ENCODE measurements at places on chromosomes 1 and 21.

DNA sequence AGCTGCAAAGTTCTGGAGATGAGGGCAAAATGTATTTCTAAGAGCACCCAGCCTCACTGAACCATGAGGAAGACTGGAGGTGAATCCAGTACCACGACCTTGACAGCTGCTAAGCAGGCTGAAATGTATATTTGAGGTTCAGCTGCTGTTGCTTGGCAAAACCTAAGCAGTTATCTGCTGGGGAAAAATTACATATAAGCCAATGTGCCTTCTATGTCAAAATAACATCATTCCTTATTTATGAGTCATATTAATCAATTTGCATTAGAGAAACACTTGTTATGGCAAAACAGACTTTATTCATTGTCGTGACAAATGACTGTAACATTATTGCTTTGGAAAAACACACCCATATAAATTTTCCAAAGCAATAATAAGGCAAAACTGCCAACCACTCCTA, 560.5 kb upstream of the NR5A2 start:
- no peak for DNase-seq

- DNase-seq, result no peak
Measured at GRCh38 chr1:154931940-154932487, 4.5 kb downstream of the PMVK start.

- DNase-seq, result peak; percentile 49
Measured at GRCh38 chr21:37916310-37917051, at the start of gene KCNJ6. KCNJ6 (minus strand) TSS chr21:37916457; CDS start chr21:37840682, 75,775 bp downstream.

- no peak for DNase-seq
Measured at GRCh38 chr21:28344985-28345384, 647.7 kb downstream of the LTN1 start.

DNA sequence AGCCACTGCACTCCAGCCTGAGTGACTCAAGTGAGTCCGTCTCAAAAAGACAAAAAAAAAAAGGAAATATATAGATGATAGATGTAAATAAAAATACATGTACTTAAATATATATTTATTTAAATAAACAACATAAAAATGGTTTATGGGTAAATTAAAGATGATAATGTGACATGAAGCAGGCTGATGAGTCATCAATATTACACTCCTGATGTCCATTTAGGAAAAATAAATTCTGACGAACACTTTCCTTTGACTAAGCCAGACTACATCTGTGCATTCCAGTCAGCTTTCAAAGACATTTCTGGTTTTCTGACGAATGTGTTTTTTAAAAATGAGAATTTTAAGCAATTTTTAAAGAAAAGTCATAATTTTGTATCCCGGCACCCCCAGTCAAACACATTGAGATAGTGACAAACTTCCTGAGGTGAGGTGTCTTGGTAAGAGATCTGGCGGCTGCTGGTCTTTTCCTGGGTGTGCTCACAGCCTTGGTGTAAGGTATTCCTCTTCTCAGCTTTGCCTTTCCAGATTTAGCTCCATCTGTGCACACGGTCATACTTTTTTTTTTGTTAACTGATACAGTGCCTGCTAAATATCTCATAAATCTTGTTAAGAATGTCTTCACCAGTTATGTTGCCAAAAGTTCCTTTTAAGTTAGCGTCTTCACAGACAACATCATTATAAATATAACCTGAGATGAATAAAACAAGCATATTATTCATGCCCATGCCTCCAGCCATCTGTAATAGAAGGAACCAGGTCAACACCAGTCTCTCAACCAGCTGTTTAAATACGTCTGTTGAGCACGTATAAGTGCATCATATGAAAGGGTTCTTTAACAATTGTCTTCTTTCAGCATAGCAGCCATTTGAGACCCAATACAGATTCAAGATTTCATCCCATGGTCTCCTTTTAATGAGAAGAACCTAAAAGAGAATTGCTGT, 214.5 kb upstream of the PLD5 start:
- no peak for DNase-seq

- DNase-seq, result no peak
Measured at GRCh38 chr1:17849216-17849615, 94.1 kb downstream of the ACTL8 start.

DNA sequence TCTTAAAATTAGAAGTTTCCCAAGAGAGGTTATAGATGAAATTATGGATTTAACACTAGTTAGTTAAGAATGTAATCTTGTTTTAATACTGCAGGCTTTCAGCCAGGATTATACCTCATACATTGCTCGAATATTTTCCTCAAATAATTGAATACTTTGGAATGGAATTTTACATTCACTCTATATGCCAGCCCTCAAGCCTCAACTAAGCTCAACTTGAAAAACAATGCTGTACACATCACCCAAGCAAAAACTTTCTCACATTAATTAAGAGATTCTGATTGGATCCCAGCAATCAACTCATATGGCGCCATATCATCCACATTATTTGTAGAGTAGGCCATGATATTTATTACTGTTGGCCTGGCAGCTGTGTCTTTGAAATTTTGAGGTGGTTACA, 710.7 kb upstream of the ADAMTS5 start:
- DNase-seq, result no peak

DNA sequence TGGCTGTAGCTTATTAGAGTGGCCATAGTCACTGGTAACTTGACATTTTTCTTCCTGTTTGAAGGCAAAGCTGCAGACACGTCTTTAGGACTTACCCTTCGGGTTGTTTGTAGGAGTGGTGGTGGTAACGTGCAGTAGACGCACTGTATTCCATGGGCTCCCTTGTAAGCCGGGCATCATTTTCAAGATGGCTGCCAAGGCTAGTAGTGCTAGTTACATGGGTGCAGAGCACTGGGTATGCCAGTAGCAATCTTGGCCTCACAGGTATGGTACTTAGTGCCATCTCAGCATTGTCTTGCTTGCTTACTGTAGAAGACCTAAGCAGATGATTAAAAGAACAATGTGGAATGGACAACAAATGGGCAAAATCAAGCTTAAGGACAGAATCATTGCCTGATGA, 1.9 kb downstream of the YBX1 start:
- no peak for DNase-seq

- DNase-seq, result no peak
Measured at GRCh38 chr1:246208105-246208504, 299.0 kb downstream of the SMYD3 start.

- DNase-seq, result no peak
Measured at GRCh38 chr1:101567582-101568189, 330.9 kb downstream of the S1PR1 start.

DNA sequence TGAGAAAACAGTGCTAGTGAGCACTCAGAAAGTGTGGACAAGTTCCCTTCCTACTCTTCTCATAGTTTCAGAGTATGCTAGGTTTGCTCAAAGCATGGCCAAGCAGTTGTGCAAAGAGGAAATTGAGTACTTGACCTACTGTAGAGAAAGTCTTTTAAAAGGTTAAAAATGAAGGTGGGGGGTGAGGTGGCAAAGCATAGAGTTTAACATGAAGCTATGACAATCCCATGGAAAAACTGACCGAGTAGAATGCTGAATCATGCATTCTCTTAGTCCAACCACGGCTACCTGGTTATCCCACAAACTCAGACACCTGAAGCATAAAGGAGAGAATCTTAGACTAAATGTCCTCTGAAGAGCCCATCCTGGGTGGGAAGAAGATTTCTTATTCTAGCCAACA, 79.9 kb downstream of the PTPN14 start:
- no peak for DNase-seq

- DNase-seq, result no peak
Measured at GRCh38 chr21:41932576-41933312, 21.1 kb downstream of the C2CD2 start.

GRCh38 chr1:169487133-169487532, 1.4 kb upstream of the SLC19A2 start:
- no peak for DNase-seq

GRCh38 chr1:222877854-222878253, 63.0 kb downstream of the DISP1 start:
- no peak for DNase-seq

DNA sequence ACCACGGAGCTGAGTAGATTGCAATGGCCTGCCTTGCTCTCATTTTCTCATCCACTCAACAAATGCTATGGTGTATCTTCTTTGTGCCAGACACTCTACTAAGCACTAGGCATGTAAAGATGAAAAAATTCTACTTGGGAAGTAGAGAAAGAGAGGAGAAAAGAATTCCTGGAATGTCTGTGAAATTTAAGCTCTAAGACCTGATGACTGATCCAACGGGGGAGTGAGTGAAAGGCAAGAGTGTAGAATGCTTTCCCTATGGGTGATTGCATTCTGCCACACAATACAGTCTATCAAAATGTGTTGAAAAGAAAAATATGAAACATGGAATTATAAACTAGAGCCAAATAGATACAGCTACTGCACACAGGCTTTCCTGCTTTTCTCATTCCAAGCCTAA, 82.3 kb downstream of the CYYR1 start:
- DNase-seq, result no peak

All from D721Med (cell line).